ENCODE measurements at places on chromosomes 12 and 14.
A peak's percentile ranks its signal among the peaks of the same experiment; 100 is the strongest.

- DNase-seq: no peak
Measured at GRCh38 chr12:29534935-29535334, 37.4 kb upstream of the OVCH1 start.

DNA sequence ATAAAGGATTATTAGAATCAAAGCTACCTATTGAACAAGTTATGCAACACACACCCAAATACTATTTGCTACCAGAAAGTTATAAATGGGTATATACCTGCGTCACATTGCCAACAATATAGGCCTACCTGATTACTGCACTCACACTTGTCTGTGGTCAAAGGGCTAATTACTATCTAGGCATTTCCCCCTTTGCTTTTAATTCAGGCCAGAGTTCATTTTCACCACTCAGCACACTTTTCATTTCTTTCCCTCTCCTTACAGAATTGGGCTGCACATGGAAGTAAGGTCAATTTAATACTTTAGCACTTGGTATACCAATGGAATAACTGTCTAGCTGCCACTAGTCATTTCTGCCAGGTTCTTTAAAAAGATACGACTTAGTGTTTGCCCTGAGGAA, 1.7 kb downstream of the SOS2 start:
- DNase-seq: no peak

DNA sequence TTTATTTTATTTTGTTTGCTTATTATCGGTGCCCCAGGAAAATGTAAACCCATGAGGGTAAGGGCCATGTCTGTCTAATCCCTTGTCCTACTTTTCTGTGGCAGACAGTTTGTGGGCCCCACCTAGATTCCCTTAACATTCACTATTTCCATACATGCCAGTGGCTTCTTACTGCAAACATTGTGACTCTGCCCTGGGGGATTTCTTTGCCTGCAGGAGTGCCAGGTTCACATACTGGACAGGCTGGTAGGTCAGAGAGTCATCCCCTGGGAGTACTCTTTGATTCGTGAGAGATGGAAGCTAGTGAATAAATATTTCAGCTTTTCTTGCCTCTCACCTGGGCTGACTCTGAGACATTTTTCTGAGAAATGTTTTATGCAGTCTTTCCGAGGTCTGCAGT, 122.8 kb upstream of the TBX5 start:
- DNase-seq: no peak

GRCh38 chr12:88339966-88340365, 197.9 kb downstream of the TMTC3 start:
- no peak for DNase-seq

DNA sequence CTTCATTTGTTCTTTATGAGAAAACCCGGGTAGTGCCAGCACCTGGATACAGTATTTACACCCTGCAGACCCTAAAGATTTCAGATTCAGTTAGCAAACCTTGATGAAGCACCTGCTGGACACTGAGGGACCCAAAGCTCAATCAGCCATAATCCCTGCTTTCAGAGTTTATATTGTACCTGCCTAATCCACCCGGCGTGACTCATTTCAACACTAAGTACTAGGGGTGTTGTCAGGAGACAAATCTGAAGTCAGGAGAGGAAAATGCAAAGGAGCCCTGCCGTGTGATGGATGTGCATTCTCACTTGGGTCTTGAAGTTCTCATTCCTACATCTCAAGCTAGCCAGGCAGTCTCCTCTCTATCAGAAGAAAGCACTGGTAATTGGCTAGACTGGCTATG, 176.7 kb upstream of the BCL2L14 start:
- no peak for DNase-seq

DNA sequence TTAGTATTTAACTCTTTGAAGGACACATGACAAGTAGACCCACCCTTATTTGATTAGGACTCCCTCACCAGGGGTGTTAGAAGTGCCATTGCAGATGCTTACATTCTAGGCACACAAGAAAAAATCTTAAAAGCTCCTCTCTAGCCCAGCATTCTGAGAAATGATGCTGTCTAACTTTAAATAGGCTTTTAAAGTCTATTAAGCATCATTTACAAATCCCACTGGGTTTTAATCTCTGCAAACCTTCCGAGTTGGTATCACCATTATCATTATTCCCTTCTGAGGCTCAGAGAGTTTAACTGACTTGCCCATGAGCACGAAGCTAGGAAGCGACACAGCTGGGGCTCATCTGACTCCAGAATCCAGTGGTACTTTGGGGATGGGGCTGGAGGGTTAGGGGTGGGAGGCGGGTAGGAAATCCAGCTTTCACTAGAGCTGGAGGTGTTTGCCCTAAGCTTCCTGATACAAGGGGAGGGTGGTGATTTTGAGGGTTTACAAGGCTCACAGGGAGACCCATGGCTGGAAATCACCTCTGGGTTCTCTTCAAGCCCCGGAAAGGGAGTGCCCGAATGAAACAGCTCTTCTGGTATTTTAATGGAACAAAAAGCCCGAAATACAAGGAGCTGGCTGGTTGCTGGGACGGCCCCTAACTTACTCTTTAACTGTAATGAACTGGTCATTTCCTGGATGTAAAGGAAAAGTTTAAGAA, 109.2 kb upstream of the FUT8 start:
- no peak for DNase-seq

DNA sequence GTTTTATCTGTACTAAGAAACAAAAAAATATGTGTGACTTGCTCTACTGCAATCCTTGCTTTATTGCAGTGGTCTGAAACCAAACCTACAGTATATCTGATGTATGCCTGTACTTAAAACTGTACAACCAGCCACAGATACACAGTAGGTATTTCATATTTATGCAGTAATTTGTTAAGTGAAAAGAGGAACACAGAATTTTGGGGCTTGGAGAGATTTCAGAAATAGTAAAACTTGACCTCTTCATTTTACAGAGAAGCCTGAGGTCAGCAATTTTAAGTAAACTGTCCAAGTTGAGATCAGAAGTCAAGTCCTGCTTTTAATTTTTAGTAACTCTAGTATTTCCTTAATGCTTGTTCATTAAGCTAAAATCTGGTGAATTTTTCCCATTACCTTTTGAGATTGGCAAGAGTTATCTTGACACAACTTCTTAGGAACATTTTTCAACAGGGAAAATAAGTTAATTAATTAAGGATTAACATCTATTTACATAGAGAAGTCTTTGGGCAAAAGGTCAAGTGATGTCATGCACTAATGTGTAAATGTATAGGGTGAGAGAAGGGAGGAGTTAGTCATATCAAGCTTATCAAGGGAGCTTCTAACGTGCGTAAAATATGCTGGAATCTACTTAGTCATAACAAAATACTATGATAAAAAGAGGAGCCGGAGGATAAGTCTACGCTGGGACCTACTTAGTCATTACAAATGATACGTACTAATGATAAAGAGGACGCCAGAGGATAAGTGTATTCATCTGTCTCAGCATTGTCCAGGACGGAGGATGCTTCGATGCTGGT, 66.0 kb upstream of the GTF2A1 start:
- DNase-seq: no peak

GRCh38 chr12:40760821-40761220, 68.6 kb downstream of the CNTN1 start:
- no peak for DNase-seq

- DNase-seq: no peak
Measured at GRCh38 chr14:53790731-53791500, 165.7 kb downstream of the BMP4 start.

DNA sequence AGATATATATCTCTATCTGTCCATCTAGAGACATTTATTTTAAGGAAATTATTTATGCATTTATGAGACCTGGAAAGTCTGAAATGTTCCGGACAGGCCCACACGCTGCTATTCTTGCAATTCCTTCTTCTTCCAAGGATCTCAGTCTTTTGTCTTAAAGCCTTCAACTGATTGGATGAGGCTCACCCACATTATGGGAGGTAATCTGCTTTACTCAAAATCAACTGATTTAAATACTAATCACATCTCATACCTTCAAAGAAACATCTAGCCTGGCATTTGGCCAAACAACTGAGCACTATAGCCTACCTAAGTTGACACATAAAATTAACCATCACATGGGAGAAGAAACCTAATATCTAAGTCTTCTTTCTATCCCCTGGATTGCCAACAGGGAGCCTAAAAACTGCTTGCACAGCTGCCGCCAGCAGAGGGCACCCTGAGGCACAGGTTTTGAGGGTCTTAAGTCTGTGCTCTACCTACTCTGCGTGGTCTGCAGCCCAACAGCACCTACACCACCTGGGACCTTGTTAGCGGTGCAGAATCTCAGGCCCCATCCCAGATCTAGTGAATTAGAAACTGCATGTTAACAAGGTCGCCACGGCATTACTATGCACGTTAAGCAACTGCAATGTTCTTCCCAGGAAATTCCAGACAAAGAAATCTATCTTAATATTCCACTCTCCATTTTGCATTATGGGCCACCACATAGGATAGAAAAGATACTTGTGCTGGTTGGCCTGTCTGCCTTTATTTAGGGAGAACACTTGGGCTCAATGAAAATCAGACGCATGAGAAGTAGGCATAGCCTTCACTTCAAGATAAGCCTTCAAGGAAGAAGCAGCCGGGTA, 249.7 kb downstream of the FOXG1 start:
- DNase-seq: no peak

DNA sequence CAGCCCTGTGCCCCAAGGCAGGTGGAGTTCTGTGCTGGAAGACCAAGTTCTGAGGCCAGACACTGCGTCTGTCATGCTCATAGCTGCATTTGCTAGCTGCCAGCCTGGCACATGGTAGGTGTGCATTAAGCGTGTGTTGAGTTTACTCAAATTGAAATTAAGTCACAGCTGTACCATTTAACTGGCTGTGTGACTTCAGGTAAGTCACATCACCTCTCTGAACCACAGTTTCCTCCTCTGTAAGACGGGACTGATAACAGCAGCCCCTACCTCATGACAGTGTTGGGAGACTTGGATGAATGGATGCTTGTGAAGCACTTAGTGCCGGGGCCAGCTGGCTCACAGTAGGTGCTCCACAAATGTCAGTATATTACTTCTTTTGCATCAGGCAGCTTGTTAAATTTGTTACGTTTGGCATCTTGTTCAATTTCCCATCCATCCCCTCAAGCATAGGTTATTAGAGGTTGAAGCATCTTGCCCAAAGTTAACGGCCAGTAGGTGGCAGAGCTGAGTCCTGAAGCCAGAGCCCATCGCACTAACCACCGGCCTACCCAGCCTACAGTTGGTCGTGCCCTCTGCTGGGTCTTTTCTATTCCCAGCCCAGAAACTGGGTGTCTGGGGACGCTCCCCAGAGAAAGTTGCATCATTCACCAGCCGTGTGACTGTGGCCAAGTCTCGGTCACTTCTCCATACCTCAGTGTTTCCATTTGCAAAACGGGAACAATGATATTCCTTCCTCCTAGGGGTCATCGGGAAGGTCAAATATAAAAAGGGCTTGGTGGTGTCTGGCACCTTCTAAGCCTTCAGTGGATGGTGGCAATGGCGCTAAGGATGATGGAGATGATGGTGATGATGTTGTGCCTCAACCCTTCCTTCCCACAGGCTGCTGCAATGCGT, 4.5 kb downstream of the DAO start:
- peak; percentile 17 for DNase-seq

GRCh38 chr12:100185361-100185894, 15.2 kb upstream of the ACTR6 start:
- no peak for DNase-seq

DNA sequence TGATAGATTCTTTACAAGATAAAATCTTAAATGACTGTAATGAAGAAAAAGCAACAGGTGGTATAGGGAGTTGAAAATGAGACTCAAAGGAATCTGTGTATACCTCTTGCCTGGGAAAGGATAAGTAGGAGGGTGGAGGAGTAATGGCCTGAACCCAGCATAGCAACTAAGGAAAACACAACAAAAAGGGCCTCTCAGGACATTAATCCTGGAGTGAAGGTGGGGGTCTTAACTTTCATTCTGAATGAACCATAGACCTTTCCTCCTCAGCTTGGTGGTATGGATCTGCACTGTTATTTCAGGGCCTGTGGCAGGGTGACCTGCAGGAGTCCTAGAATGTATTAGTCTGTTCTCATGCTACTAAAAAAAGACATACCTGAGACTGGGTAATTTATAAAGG, 185.6 kb downstream of the AKAP6 start:
- no peak for DNase-seq

GRCh38 chr14:92600318-92601053, 86.9 kb downstream of the RIN3 start:
- no peak for DNase-seq

GRCh38 chr12:14169281-14169680, 187.9 kb upstream of the GRIN2B start:
- DNase-seq: no peak

GRCh38 chr12:23862701-23863100, 86.8 kb downstream of the SOX5 start:
- no peak for DNase-seq

- DNase-seq: no peak
Measured at GRCh38 chr12:47122602-47123001, 42.8 kb upstream of the AMIGO2 start.

DNA sequence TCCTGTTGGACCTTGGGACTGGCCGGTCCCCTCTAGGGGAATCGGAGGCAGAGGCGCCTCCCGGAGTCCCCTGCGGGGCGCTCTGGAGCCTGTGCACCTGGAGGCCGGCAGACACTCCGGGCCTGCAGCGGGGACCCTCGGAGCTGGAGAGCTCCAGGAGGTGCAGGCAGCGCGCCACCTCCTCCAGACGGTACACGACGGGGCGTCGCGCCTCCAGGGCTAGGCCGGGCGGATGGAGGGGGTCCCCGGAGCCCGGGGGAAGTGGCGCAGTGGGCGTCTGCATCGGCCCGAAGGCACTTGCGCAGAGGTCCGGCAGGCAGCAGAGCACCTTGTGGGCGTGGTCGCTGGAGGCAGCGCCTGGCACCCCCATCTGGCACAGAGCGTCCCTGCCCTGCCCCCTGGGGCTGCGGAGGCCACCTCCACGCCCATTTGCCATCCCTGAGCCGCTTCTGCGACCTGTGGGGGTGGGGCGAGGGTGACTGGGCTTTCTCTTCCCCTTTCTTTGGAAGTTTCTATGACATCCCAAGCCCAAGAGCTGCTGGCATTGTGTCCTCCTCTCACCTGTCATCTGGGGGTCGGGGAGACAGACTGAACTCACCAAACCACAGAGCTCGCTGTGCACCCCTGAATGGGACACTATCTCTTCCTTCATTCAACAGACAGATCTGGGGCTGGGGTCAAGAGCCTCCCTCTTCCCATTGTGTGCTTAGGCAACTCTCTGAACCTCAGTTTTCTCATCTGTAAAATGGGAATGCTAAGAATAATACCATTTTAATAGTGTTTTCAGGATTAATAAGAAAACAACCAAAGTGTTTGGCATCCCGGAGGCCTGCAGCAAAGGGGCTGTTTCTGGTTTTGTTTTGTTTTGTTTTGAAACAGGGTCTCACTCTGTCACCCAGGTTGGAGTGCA, 37.5 kb upstream of the CORO1C start:
- no peak for DNase-seq

DNA sequence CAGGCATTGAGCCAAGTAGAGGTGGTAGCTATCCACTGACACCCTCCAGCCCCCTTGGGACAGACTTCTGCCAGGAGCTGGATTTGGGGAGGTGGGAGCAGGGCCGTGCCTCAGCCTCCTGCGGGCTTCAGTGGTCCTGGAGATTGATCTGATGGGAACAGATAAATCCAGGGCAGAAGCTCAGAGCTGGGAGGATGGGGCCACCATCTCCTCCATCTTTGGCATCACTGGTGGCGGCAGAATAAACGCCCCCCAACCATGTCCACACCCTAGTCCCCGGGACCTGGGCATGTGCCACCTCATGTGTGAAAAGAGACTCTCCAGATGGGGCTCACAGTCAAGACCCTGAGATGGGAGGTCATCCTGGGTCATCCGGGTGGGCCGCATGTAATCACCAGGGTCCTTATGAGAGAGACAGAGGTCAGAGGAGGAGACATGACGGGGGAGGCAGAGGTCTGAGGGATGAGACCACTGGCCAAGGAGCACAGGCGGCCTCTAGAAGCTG, 209.6 kb upstream of the RTL1 start:
- DNase-seq: no peak

- DNase-seq: no peak
Measured at GRCh38 chr12:101343893-101344292, 63.7 kb downstream of the ARL1 start.

- no peak for DNase-seq
Measured at GRCh38 chr12:4506870-4507269, 31.8 kb upstream of the RAD51AP1 start.
